ENCODE measurements at places on chromosomes 1 and 21.

DNA sequence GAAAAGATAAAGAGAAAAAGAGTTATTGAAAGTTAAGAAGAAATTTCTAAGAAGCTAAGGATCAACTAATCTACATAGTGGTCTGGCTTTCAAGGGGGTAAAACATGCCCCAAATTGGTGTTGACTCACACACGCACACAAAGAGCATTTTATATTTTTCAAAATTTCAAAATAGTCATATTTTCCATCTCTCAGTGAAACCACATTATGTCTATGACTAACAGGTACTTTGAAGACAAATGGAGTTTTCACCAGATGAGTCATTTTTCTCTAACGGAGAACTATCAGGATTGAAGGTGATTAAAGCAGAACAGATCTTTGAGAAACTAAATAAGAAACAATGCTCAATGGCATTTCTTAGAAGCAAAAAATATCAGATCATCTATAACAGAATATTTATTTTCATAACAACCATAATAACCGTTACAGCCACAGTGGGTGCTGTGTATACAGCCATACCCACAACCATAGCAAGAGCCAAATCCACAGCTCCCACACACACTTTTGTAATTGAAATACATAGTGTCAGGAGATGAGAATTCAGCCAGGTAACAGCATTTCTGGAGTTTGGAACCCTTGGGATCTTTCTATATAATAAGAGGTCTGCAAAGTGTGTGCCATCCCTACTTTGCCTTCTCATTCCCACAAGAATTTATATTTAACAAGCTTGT is at the start of gene KRTAP21-3:
KRTAP21-3 (minus strand) TSS at position 539 of the 671 bp plus-strand sequence; CDS start at position 521, 18 bp downstream.
- DNase-seq, result peak; percentile 9

- DNase-seq, result no peak
Measured at GRCh38 chr1:152348447-152348846, 11.4 kb downstream of the FLG2 start.

DNA sequence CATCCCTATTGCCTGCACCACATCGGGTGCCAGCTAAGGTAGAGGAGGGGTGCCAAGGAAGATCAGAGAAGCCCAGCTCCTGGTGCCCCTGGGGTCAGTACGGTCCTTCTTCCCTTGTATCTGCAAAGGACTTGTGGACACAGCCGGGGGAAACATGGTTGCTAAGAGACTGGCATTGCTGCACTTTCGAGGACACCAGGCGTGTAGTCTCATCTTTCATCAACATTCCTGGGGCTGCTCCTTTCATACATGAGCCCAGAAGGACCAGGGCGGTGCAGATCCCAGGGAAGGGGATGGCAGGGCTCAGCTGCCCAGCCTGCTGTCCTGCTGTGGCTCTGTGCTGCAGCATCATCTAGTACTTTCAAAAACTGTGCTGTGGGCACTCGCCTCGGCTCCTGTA is 61.0 kb downstream of the RUNX1 start:
- DNase-seq, result no peak

DNA sequence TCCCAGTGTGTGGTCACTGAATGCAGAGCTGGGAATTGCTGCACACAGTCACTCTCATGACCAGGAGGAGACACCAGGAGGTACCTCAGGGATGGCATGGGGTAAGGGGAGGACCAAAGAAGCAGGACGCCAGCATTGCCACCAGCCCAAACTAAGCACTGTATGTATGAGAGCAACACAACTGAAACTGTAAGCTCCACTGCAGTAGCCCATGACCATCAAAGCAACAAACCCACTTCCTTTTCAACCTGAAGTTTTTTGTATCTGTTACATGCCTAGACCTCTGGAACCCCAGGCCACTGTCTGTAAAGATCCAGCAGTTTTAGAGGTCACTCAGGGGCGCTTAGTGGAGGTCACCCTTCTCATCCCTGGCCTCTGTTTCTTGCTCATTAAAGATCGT is 164.3 kb downstream of the SETD4 start:
- peak; percentile 55 for DNase-seq

DNA sequence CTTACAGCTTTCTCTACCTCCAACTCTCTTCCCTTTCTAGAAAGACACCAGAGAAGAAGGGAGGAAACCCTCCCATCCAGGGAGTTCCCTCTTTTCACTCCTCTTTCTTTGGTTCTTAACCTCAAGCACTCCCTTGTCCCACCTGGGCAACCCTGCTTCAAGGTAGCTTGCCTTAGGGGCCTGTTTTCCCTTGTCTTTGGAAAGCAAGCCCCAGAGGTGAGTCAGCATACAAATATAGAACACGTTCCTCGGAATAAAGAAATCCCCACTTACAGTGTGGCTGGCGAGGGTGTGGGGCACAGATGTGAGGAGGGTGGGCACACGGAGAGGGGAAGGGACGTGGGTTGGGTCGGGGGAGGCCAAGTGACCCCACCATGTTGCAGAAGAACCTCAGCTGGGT is 26.1 kb upstream of the KCNE2 start:
- DNase-seq, result no peak

- no peak for DNase-seq
Measured at GRCh38 chr21:36981049-36981391, 14.6 kb upstream of the HLCS start.

- peak; percentile 95 for DNase-seq
Measured at GRCh38 chr1:43171876-43172526, at the start of the genes CFAP57 and EBNA1BP2. Gene CFAP57 (plus strand): TSS chr1:43172330. CDS start chr1:43172754, 424 bp downstream. Gene EBNA1BP2 (minus strand): TSS chr1:43172290. CDS start chr1:43172118, 172 bp downstream.

- DNase-seq, result no peak
Measured at GRCh38 chr1:36968730-36969129, 65.6 kb downstream of the GRIK3 start.

DNA sequence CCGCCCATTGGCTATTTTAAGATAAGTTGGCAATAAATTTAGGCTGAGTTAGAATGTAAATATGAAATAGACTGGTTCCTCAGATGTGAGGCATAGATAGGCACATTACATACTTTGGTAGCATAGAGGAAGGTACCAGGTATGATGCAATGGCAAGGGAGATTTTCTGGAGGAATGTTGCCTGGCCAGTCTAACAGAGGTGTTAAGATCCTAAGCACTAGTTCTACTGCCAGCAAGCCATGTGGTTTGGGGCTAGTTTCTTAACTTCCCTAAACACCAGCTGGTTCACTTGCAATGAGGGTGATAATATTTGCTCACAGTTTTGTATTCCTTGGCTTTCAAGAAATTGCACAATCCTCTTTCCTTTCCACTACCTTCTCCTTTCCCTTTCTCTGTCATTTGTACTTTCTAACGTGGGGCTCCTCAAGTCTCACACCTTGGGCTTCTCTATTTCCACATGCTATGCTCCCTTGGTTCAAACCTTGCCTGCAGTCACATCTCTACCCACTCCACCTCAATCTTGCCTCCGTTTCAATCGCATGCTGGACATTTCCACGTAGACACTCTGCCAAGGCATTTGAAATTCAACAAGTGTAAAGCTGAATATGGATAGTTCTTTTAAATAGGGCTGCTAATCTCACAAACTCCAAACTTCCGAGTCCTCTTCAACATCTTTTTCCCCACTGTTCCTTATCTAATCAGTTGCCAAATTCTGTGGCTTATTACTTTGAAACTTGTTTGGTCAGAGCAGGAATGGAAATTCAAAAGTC is 4.7 kb upstream of the CD55 start:
- DNase-seq, result no peak

GRCh38 chr1:111909030-111909429 is 80.4 kb downstream of the KCND3 start:
- DNase-seq, result no peak
